ENCODE measurements at places on chromosomes 13 and 19.

- DNase-seq, result no peak
Measured at GRCh38 chr13:42076309-42076713, 27.9 kb downstream of the DGKH start.

- no peak for DNase-seq
Measured at GRCh38 chr19:2550431-2551171, 74.7 kb downstream of the GADD45B start.

- DNase-seq, result no peak
Measured at GRCh38 chr13:24267801-24268200, 41.6 kb upstream of the C1QTNF9 start.

GRCh38 chr13:40764587-40765403 is 6.2 kb downstream of the MRPS31 start:
- no peak for DNase-seq

- peak; percentile 42 for DNase-seq
Measured at GRCh38 chr19:8611391-8611876, 919 bp upstream of the ADAMTS10 start.

DNA sequence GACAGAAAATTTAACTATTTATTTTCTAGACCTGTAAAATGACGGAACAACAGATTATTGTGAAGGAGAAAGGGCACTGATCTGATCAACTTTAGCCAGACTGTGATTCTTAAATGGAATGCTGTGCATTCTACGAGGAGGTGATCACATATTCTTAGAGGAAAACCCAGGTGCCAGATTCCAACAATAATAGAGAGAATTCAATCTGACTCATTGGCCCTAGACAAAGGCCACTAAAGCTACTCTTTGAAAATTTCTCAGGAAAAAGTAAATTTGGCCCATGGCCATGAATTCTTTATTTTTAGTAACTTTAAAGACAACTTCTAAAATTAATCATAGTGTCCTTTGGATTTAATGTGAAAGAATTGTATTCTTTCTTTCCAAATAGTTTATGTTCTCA is 58.6 kb upstream of the POSTN start:
- DNase-seq, result no peak

DNA sequence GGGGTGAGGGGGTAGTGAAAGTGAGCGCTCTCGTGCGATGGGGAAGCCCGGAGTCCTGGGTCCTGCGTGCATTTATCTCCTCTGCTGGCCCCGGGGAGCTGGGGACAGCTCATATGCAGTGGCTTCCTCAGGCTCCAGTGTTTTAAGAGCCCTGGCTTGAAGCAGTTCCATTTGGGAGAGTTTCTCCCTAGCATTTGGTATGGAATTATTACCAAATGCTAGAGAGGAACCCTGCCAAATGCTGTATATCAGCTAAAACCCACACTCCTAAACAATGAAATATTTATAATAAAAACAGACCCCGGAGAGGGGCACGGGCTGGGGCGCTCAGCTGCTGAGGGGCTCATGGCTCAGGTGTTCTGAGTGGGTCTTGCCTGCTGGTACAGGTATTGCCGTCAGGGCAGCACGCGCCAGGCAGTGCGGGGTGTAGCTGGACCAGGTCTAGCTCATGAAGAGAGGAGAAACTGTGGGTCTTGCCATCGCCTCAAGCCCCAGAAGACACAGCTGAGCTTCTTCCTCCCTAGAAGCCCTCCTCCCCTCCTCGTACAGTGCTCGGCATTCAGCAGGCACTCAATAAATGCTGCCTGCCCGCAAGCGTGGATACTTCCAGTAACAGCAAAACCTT is 163.6 kb upstream of the ZNF536 start:
- no peak for DNase-seq

GRCh38 chr19:40278361-40279035 is 6.6 kb downstream of the AKT2 start:
- no peak for DNase-seq

DNA sequence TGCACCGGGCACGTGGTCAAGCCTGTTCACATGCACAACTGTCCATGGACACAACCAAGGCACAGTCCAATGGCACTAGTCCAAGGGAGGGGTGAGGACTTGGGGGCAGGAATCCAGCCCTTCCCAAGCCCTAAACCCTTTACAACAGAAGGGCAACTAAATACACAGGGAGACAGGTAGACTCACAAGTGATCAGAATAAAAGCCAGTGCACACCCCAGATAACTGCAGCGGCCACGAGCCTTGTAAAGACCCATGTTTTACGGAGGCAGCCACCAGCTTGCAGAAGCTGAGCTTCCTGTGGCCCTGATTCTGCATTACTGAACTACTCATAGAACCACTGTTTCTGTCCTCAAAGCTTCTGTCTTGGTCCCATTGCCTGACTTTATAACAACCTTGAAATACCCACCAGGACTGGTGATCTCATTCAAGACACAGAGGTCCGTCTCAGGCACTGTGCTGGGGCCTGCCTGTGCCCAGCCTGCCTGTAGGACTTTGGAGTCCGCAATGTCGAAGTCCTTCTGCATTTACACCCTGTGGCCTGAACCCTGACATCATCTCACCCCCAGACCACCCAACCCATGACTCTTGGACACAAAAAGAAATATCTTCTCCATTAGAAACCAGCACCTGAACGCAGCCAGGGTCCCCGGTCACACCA is 181.2 kb downstream of the COL4A1 start:
- no peak for DNase-seq

DNA sequence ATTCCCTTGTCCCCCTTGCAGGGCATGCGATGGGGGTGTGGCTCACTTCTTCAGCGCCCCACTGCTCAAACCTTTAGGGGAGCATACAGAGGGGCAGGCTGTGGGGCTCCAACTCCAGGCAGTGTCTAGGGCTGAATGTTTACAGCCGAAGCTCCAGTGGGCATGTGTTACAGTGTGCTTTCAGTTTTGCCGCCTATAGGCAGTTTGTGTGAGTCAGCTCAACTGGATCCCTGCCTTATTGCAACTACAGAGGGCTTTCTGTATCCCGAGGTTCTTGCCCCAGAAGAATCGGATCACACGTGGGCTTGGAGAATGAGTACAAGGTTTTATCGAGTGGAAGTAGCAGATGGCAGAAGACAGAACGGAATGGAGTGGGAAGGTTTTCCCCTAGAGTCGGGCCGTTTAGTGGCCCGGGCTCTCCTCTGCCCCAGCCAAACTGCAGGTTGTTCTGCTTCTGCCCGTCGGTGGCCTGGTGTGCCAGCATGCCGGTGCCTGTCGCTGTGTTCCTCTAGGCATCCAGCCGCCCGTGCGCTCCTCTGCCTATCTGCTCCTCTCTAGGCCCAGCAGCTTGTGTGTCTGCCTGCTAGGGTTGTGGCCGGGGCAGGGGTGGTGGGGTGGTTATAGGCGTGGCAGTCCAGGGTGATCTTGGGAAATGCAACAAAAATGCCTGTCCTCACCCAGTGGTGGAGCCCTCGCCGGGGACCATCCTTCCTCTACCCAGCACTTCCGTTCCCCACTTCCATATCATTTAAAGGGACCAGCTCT is 435.9 kb upstream of the SGCG start:
- peak; percentile 24 for DNase-seq

DNA sequence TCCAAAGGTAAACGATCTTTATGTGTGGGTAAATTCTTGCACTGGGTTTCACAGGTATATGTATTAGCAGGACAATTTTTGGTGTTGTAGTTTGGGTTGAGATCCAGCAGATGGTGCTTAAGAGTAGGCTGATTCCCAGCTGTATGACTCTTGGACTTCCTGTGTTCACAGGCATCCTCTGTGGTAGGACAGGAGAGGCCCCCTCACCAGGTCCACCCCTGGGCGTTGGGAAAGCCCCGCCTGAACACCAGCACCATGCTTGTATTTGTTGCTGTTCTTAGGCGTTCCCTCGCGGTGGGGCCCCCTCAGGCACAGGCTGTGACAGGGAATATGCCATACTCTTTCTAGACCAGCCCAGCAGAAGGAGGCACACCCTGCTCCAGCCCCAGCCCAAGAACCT is 49.5 kb upstream of the PCDH17 start:
- peak; percentile 14 for DNase-seq

- no peak for DNase-seq
Measured at GRCh38 chr13:102911336-102911735, 65.5 kb downstream of the ERCC5 start.

DNA sequence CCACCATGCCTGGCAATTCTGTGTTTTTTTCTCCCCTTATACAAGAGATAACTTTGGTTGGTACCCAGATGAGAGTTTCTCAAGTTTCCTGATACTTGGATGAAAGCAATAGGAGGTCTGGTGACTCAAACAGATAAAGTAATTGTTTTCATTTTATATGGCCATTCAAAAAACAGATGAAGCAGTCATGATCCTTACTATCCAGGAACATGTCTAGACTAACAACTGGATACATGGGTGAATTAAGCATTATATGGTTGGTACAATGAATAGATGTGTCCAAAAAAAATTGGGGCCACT is 8.5 kb downstream of the ZNF430 start:
- no peak for DNase-seq

- DNase-seq, result no peak
Measured at GRCh38 chr13:43166644-43167457, 143.5 kb downstream of the DNAJC15 start.

DNA sequence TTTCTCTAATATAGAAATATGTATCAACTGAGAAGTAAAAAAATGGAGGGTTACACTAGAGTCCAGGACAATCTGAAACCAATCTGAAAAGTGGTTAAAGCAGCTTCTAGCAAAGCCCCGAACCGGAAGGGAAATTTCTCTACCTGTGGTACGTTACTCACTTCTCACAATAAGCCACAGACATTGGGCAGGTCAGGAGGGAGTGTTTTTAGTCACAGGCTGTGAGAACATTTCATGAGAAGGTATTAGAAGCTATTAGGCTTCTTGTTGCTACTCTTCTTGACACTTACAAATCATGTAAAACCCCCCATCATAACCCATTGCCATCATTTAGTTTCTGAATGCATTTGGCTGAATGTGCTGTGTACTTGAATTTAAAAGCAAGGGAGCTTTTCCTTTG is 120.9 kb downstream of the NUFIP1 start:
- no peak for DNase-seq

DNA sequence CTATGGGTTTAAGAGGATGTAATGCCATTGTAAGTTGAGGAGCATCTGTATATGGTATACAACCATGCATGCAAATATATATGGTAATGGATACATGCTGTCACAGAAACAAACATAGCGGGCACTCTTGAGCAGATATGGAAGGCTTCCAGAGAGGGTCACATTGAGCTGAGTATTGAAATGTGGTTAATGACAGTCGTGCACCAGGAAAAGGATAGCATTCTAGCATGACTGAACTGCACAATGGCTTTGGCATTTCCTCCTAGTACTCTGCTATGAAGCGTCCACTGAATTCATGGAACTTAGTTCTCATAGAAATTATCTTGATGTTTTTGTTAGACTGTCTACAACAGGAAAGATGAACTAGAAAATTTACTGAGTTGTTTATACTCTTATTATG is 25.2 kb downstream of the DGKH start:
- no peak for DNase-seq

DNA sequence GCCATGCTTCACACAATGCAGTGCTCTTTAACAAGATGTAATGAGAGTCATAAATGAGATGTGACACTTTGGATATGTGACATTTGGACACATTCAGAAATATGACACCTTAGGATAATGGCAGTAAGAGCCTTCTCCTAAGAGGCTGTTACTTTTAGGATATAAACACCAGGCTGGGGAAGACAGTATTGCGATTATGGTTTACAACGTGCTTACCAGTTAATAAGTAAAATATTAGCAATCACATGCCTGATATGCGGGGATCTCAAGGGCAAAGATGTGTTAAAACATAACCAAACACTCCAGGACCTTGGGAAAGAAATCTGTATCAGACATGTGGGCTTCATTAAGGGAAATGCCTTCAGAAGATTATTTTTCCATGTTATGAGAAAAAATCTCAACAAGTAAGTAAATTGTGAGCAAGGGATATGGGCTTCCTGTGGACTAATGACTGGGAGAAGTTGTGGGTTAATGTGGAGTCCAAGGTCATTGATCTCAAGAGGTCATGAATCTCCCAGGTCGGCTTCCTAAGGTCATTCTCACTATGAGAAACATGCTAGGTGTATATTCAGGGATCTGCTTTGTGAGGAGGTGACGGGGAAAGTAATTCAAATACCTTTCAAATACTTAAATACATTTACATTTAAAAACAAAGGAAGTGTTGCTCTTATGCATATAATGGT is 105.3 kb downstream of the STARD13 start:
- peak; percentile 60 for DNase-seq

GRCh38 chr13:108155185-108156106 is 59.9 kb downstream of the LIG4 start:
- peak; percentile 68 for DNase-seq

DNA sequence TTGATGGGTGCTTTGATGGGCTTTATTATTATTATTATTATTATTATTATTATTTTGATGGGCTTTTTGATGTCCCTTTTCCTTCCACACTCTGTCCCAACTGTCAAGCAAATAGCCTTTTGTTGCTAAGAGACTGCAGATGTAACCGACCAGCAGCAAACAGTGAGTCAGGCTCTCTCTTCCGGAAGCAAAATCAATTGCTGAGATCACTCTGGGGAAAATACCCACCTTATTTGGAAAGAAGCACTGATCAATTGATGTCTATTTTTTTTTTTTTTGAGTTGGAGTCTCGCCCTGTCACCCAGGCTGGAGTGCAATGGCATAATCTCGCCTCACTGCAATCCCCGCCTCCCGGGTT is 2.9 kb downstream of the LDLR start:
- peak; percentile 56 for DNase-seq

GRCh38 chr19:54465426-54466109 is 2.0 kb upstream of the LENG9 start:
- DNase-seq, result no peak

GRCh38 chr19:2790194-2790556 is 4.9 kb downstream of the THOP1 start:
- DNase-seq, result no peak

DNA sequence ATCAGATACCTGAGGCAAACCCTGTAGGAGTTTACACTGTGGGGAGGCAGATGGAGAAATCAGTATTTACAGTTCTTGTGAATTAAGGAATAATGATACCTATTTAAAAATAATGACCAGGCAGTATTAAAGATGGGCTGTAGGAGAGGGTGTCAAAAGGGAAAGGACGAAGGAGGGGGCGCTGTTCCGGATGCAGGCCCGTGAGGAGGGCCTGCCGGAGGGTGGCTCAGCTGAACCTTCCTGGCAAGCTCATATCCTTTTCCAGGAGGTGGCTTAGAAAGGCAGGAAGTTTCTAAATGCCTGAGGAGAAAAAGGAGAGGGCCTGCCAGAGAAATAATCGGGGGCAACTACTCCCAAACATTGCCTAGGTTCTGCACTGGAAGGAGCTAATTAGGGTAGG is 46.6 kb downstream of the MBNL2 start:
- DNase-seq, result no peak

- no peak for DNase-seq
Measured at GRCh38 chr13:46717275-46717674, 79.7 kb downstream of the ESD start.

DNA sequence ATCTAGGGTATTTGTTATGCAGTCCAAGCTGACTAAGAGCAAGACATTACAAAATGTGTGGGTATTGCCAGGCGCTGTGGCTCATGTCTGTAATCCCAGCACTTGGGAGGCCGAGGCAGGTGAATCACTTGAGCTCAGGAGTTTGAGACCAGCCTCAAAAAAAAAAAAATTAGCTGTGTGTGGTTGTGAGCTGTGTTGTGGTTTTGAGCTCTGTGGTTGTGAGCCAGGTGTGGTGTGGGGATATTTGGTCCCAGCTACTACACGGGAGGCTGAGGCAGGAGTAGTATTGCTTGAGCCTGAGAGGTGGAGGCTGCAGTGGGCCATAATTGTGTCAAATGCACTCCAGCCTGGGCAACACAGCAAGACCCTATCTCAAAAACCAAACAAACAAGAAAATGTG is 5.6 kb upstream of the KEAP1 start:
- DNase-seq, result no peak

- DNase-seq, result no peak
Measured at GRCh38 chr13:46478651-46479050, 74.3 kb upstream of the LRCH1 start.

GRCh38 chr19:29880498-29881081 is 61.4 kb upstream of the URI1 start:
- DNase-seq, result no peak

Data from A673 (cell line).